Thoracic aorta endothelial cell (primary cell): ENCODE measurements at places on chromosomes 1 and 21. TPM values are rescaled to one million over a fixed set of nuclear protein-coding genes. Genes with fewer than 3 reads are reported as not detected.

RPF1 gene
- total RNA-seq: 50.3 and 54.5 TPM in 2 replicates

KCNT2 gene
- 0.57 and 0.66 TPM in 2 replicates for total RNA-seq

OR2L8 gene
- total RNA-seq: not detected in 2 replicates

TMOD4 gene
- 0.53 TPM in 1 of 2 replicates, not detected in the other for total RNA-seq

INSRR gene
- not detected in 2 replicates for total RNA-seq

S100A7A gene
- total RNA-seq: not detected in 2 replicates

MRAP gene
- total RNA-seq: not detected in 2 replicates

NEGR1 gene
- 12.1 and 12.2 TPM in 2 replicates for total RNA-seq

OXCT2 gene
- total RNA-seq: 1.5 and 1.6 TPM in 2 replicates

TATDN3 gene
- total RNA-seq: 12.2 and 15.4 TPM in 2 replicates

AADACL3 gene
- total RNA-seq: not detected in 2 replicates

OLFM3 gene
- total RNA-seq: not detected in 2 replicates

TINAGL1 gene
- total RNA-seq: 329 and 456 TPM in 2 replicates

NR0B2 gene
- not detected in 2 replicates for total RNA-seq

RNASEL gene
- 2.2 and 2.8 TPM in 2 replicates for total RNA-seq

TTC13 gene
- total RNA-seq: 23.5 and 33.6 TPM in 2 replicates

ATP6V0B gene
- total RNA-seq: 65.3 and 68.6 TPM in 2 replicates

TTLL7 gene
- total RNA-seq: 6.5 and 11.8 TPM in 2 replicates

ADCY10 gene
- under 0.01 and 0.07 TPM in 2 replicates for total RNA-seq

C1orf226 gene
- 3.4 and 3.7 TPM in 2 replicates for total RNA-seq

URB1 gene
- 30.3 and 30.7 TPM in 2 replicates for total RNA-seq

NOTCH2 gene
- total RNA-seq: 62.8 and 71.2 TPM in 2 replicates

KRTAP19-3 gene
- not detected in 2 replicates for total RNA-seq

DCDC2B gene
- not detected in 2 replicates for total RNA-seq

COA6 gene
- total RNA-seq: 29.9 and 35.1 TPM in 2 replicates

CTTNBP2NL gene
- total RNA-seq: 64.1 and 68.7 TPM in 2 replicates

KRTAP12-2 gene
- not detected in 2 replicates for total RNA-seq

GPA33 gene
- total RNA-seq: not detected in 2 replicates

CCNL2 gene
- 140 and 162 TPM in 2 replicates for total RNA-seq

FOXD3 gene
- not detected in 2 replicates for total RNA-seq

SLC39A1 gene
- 71.1 and 78.7 TPM in 2 replicates for total RNA-seq

SUSD4 gene
- total RNA-seq: not detected in 2 replicates

GSTM5 gene
- 0.40 TPM in 1 of 2 replicates, not detected in the other for total RNA-seq

OR6K3 gene
- not detected in 2 replicates for total RNA-seq

CCDC27 gene
- total RNA-seq: not detected in 2 replicates

CYP2J2 gene
- 0.22 and 0.27 TPM in 2 replicates for total RNA-seq

GBP6 gene
- total RNA-seq: not detected in 2 replicates

FAM167B gene
- total RNA-seq: 0.93 and 3.3 TPM in 2 replicates

KIF26B gene
- total RNA-seq: under 0.01 and 0.14 TPM in 2 replicates

LDLRAD2 gene
- total RNA-seq: 0.07 TPM in 1 of 2 replicates, not detected in the other

CD5L gene
- not detected in 2 replicates for total RNA-seq

PRR9 gene
- not detected in 2 replicates for total RNA-seq
